Cardiac atrium fibroblast (primary cell): ENCODE measurements at places on chromosomes 1 and 21. TPM values are rescaled to one million over a fixed set of nuclear protein-coding genes. Genes with fewer than 3 reads are reported as not detected.

Gene NR1I3
- not detected in 2 replicates for total RNA-seq

Gene P3H1
- 196 and 209 TPM in 2 replicates for total RNA-seq

Gene PDZK1
- total RNA-seq = not detected in 2 replicates

Gene PPIAL4G
- total RNA-seq = not detected in 2 replicates

Gene BMP8B
- total RNA-seq = under 0.01 TPM in 1 of 2 replicates, not detected in the other

Gene DCST1
- total RNA-seq = not detected in 2 replicates

Gene CD244
- total RNA-seq = 0.65 TPM in 1 of 2 replicates, not detected in the other

Gene C8B
- not detected in 2 replicates for total RNA-seq

Gene TMPRSS3
- not detected in 2 replicates for total RNA-seq

Gene ZNF644
- total RNA-seq = 24.4 and 26.2 TPM in 2 replicates

Gene VSIG8
- not detected in 2 replicates for total RNA-seq

Gene CNTN2
- total RNA-seq = not detected in 2 replicates

Gene KRTAP19-3
- total RNA-seq = not detected in 2 replicates

Gene ARMH1
- not detected in 2 replicates for total RNA-seq

Gene RGS8
- not detected in 2 replicates for total RNA-seq

Gene PRAMEF6
- not detected in 2 replicates for total RNA-seq

Gene SMIM11
- 0.54 and 14.6 TPM in 2 replicates for total RNA-seq

Gene TTC22
- not detected in 2 replicates for total RNA-seq

Gene DNAJC6
- total RNA-seq = 1.1 and 4.7 TPM in 2 replicates

Gene NPR1
- 9.4 and 11.7 TPM in 2 replicates for total RNA-seq
